Stimulated activated CD4-positive, alpha-beta T cell treated with anti-CD3 and anti-CD28 coated beads, Interleukin-1b, Interleukin-23, amount 100 ng/mL, for 1 hour (primary cell): ENCODE measurements at places on chromosomes 5 and 9.

DNA sequence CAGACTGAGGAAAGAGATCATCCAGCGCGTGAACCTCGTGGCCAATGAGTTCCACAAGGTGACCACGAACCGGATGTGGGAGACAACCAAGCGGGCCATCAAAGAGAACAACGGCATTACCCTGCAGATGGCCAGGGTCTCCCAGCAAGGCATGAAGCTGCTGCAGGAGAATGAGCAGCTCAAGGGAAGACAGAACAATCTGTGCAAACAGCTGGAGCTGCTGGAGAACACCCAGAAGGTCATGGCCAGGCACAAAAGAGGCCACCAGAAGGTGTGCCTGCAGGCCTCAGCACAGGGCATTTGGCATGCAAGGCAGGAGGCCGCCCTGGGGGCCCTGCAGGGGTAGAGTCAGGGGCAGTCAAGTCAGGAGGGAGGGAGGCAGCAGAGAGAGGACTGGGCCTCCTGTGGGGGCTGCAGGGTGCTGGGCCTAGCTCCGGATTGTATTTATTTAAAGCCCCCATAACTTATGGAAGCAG is 4.2 kb downstream of the PTRH1 start:
- no peak for DNase-seq

GRCh38 chr9:18890372-18890771 is 142.6 kb downstream of the SAXO1 start:
- no peak for DNase-seq

GRCh38 chr9:129121483-129121882 is 10.3 kb downstream of the PTPA start:
- no peak for DNase-seq

DNA sequence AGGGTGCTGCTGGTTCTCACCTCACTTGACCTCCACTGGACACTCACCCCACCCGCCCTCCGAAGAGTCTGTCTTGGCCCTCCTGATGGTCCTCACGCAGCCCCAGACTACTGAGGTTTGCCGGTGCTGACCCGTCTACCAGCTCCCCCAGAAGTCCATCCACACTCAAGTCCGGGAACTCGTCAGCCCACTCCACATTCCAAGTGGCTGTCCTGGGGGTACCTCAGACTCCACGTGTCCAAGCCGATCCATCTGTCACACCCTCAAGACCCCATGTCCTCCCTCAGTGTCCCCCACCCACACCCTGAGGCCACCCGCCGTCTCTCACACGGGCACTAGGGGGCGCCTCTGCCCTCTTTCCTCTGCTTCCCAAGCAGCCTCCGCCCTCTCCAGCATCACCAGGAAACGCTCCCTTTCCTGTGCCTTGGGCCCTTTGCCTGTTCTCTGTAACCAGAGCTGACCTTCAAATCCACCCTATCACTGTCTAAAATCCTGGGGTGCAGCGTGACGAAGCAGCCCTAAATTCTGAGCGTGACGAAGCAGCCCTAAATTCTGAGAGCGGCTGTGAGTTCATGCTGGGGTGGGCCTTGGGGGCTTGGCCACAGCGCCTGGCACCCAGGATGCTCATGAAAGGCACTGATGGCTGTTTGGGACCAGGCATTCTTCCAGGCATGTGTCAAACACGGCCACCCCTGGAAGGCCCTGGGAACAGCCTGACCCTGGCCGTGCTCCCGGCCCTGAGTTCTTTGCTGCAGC is 95.7 kb downstream of the KCNT1 start:
- no peak for DNase-seq
